AG08396 (cell line): ENCODE measurements at places on chromosomes 6 and 20.

- no peak for DNase-seq
These were observed 47.6 kb downstream of the ARHGAP18 start for GRCh38 chr6:129662406-129662766.

DNA sequence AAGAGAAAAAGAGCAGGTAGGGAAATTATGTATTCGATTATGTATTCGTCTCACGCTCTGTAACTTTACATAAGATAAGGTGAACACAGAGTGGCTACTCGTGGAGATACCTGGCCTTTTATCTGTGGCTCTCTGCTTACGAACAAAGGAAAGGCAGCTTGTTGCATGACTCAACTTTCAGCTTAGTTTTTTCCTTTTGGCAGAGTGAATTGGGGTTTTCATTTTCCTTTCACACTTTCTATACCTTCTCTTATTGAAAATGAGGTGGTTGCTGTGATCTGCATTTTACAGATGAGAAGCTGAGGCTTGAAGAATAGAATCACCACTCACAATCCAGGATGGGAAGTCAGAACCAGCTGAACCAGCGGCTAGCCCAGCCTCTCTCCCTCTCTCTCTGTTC lies 13.3 kb upstream of the KCNK15 start:
- DNase-seq, result no peak

GRCh38 chr20:361561-361960 lies 14.7 kb downstream of the NRSN2 start:
- DNase-seq, result no peak

- no peak for DNase-seq
These were observed 1.9 kb downstream of the POU3F2 start for GRCh38 chr6:98836025-98836961.

DNA sequence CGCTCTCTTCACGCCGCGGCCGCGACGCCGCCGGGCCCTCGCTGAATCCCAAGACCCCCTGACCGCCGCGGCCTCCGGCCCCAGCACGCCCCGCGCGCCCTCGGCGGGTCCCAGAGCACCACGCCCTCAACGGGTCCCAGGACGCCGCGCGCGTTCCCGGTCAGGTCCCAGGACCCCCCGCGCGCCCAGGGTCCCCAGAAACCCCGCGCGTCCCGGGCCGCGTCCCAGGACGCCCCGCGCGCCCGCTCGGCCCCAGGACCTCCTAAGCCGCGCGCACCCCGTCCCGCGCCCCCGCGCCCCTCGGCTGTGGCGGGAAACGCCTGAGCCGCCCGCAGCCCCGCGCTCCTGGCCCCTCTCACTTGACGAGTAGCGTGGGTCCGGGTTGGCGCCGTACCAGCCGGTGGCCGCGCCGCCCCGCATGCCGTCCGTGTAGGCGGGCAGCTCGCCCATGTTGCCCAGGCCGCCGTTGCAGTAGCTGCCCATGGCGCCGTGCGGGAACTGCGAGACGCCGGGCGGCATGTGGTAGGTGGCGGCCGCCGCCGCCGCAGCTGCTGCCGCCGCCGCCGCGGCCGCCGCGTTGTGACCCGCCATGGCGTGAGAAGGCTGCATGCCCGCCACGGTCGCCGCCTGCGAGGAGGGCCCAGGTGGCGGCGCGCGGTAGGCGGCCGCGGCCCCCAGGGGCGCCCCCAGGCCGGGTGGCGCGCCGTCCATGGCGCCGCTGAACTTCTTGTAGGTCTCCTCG lies 556 bp downstream of the NKX2-4 start:
- DNase-seq, result no peak

- no peak for DNase-seq
These were observed 57.6 kb upstream of the REV3L start for GRCh38 chr6:111540681-111541025.

DNA sequence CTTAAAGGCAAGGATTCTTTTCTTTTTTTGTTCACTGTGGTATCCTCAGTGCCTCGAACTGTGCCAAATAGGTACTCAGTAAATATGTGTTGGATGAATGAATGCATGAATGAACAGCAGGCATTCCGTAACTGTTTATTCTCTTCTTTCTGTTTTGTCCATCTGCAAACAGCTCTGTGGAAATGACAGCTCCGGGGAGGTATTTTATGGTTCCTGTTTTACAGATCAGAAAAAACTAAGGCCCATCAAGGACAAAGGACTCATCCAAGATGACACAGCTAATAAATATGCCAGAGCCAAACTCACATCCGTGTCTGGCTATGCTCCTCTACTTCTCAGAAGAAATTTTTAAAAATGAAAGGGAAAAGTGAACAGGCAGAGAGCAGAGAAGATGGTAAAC lies 21.0 kb downstream of the JPH2 start:
- peak; percentile 70 for DNase-seq

DNA sequence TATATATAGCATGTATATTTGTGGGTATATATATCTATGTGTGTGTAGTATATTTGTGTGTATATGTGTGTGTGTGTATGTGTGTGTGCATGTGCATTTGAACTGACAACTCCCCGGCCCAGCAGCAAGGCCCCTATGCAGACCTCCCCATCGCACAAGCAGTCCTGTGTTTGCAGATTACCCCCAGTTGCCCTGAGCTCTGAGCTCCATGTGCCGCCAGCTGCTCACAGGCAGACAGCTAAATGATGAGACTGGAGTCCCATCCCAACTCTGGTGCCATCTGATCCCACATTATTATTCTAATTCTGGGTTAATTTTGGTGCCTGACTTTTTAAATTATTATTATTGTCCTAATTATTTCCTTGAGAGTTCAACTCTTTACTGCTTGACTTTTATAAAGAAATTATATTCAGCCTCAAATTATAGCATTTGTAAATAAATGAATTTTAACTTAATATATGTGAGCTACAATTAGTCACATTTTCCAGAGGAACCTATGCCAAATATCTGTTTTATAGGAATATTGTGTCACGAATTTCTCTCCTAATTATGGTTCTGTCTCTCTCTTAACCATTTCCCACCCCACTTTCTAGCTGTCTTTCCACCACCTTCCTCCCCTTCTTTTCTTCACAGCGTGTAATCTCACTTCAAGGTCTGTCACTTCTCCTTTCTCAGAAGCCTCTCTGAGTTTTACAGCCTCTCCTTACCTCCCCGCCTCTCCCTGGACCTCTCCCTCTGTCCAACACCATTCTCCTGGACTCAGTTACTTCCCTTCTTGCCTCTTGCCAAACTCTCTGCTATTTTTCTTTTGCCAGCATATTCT lies 90.6 kb upstream of the SYNDIG1 start:
- DNase-seq, result no peak

DNA sequence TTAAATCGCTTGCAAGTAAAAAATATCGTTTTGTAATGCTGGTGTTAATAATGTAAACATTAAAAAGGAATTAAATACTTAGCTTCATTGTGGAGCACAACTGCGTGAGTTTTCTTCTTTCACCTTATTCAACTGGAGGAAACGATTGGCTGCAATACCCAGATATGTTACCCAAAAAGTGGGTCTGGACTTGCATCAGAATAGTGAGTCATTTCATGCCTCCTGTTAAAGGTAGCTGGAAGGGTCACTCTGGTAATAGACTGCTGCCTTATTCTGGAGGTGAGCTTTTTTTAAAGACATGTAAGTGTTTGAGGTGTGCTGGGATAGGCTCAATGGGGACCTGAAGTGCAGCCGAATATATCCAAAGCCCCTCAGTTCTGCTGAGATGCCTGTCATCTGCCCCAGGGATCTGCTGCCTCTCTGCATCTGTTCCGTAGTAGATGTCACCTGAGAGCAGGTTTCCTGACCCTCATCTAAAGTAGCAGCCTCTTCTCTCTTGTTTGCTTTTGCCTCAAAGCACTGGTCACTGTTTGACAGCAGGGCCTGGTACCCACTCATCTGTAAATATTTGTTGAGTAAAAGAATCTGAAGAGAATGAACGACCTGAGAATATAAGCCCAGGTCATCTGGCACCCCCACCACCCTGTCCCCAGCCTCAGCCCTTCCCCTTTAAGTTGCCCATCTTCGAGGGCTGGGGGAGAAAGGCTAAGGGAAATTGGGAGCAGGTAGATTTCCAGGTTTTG lies 5.6 kb upstream of the UQCC2 start:
- no peak for DNase-seq

DNA sequence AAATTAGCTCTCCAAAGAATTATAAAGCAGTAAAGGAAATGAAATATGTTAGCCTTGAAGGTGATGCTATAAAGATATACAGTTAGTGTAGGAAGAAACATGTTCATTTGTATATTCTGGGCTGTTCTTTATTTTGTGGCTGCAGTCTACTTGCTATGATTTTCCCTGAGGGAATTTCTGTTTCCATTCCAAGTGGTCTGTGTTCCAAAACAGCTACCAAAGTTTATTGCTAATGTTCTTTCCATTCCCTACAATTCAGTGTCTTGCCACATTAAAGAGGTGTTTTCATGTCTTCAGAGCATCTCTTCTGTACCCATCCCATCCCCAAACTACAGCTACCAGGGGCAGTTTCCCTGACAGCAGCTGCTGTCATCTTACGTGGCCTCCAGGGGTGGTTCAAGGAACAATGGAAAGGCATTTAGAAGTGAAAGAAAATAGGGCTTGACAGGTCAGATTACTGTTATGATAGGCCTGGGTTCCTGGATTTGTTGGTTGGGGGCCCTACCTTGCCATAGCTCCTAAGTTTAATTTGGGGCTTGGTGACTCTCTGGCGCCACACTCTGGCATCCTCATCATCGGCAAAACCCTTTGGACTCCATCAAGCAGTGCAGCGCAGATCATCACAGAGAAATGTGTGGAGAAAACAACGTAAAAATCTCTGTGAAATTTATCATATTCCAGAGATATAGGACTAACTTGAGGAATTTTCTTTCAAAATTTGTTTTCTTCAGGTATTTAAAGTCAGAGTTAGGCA lies 33.8 kb upstream of the AIG1 start:
- no peak for DNase-seq

GRCh38 chr6:126067073-126067472 lies 80.7 kb downstream of the TRMT11 start:
- DNase-seq, result no peak

DNA sequence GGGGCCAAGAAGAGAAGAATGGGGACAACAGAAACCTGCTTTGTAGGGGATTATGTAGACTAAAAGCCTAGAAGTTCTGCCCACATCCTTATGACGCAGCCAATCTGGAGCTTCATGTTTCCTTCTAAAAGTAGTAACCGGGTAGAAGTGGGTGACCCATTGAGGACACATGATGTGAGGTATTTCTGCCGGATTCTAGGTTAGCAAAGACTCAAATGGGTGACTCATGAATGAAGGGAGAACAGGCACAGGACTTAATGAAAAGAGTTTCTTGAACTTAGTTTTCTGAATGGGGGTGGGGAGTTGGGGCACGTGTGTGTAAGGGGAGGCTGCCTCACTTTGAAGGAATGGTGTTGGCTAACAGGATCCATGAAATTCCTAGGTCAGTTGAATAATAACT lies 68.8 kb downstream of the CDS2 start:
- peak; percentile 35 for DNase-seq

DNA sequence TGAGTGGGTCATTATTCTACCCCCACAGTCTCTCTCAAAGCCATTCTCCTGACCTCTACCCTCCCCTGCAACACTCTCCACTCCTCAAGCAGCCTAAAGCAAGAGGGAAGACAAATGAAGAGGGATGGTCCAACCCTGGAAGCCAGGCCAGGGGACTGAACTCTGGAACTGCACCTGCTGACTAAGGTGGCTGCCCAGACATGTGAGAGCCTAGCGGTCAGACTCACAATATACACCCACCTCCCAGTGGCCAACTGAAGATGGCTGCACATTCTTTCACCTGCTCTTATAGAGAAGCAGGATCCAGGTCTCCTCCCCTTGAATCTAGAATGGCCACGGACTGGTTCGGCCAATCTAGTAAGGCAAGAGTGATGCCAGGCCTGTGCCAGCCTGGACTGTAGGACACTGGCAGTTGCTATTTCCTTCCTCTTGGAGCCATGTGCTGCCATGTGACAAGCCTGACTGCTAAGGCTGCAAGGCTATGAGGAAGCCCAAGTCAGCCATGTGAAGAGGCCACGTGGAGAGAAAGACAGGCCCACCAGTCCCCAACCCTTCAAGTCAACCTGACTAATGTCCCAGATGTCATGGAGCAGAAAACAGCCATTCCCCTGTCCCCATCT lies 31.8 kb downstream of the ACSS1 start:
- DNase-seq, result no peak

DNA sequence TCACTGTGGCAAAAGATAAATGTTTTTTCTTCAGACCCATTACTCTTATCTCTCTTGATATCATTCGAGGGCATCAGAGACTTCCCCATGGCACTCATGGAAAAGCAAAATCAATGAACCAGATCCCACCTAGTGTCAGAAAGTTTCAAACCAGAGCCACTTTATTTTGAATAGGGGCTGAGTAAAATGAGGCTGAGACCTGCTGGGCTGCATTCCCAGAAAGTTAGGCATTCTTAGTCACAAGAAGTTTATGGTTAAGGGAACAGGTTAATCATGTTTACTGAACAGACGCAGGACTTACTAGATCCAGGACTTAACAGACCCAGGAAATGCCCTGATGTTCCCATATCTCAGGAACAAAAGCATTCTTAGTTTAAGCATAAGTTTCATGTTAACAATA lies 369.9 kb downstream of the BTBD3 start:
- DNase-seq, result no peak
